ENCODE measurements at places on chromosomes 6 and 20. TPM values are rescaled to one million over a fixed set of nuclear protein-coding genes. Genes with fewer than 3 reads are reported as not detected.
A peak's percentile ranks its signal among the peaks of the same experiment; 100 is the strongest.

Gene CFAP61
- total RNA-seq, result not detected

Gene NOP56
- 288 TPM for total RNA-seq

Gene FAM50B
- 2.8 TPM for total RNA-seq

Gene ADGRG6
- total RNA-seq, result 0.93 TPM

Gene SYCP2
- 0.88 TPM for total RNA-seq

DNA sequence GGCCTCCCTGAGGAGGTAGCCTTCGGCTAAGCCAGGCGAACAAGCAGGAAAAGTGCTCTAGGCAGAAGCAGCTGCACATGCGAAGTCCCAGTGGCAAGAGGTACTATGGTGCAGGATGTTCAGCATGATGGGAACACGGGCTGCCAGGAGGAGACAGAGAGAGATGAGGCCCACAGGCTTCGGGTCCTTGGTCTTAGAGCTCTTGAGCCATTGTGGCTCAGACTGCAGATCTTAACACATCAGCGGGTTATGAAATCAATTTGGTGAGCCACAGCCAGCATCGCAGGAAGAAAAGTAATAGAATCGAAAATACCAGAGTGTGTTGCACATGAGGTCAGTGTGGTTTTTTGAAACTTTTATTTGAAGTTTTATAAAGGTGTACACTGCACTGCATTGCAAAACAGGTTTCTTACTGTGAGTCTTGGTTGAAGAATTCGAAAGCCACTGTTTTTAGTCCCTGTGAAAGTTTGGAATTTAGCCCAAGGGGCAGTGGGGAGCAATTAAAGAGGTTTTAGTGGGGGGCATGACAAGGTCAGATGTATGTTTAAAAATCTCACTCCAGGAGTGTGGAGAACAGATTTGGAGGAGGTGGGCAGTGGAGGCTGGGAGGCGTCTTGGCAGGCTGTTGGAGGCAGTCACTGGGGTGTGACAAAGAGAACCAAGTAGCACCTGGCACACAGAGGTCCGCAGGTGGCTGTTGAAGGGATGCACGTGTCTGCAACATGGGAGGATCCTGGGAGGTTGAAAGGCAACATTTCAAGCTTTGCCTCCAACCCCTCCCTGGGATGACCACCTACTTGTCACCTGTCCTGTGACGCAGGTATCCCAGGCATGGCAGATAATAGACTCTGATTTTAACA, 69.3 kb downstream of the EYA2 start:
- DNase-seq, result no peak

GRCh38 chr6:150068720-150069648, at the start of gene ULBP3:
ULBP3 (minus strand) TSS chr6:150069121; CDS start chr6:150069066, 55 bp downstream.
- DNase-seq, result peak; percentile 89

DNA sequence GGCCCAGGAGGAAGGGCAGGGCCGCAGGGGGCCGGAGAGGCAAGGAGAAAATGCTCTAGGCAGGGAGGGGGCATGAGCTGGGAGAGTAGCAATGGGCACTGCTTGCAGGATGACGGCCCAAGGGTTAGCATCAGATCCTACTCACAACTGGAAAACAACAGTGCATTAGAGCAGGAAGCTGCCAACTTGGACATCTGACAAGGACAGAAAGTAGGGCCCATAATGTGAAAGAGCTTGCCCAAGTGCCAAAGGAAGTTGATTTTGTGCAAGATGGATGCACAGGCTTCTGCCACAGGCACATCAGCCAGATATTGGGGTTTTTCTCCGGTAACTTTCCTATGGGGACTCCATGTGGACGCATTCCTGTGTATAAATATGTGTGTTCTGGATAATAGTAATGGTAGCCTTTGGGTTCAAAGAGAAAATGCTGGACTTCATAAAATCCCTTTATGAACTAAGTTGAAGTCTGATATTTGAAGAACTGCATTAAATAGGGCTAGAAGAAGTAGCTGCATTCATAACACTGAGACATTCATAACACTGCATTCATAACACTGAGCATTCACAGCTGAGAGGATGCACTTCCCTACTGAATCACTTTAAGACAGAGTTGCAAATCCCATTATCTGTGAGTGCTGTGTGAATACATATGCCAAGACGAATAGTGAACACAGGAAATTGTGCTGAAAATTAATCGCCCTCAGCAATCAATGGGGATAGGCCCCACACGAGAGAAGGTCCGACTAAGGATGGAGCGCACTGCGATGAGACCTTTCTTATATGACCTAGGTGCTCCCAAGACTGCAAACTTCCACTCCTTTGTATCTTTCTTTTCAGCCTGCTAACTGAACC, 235.6 kb upstream of the PRDM1 start:
- DNase-seq, result peak; percentile 53

DNA sequence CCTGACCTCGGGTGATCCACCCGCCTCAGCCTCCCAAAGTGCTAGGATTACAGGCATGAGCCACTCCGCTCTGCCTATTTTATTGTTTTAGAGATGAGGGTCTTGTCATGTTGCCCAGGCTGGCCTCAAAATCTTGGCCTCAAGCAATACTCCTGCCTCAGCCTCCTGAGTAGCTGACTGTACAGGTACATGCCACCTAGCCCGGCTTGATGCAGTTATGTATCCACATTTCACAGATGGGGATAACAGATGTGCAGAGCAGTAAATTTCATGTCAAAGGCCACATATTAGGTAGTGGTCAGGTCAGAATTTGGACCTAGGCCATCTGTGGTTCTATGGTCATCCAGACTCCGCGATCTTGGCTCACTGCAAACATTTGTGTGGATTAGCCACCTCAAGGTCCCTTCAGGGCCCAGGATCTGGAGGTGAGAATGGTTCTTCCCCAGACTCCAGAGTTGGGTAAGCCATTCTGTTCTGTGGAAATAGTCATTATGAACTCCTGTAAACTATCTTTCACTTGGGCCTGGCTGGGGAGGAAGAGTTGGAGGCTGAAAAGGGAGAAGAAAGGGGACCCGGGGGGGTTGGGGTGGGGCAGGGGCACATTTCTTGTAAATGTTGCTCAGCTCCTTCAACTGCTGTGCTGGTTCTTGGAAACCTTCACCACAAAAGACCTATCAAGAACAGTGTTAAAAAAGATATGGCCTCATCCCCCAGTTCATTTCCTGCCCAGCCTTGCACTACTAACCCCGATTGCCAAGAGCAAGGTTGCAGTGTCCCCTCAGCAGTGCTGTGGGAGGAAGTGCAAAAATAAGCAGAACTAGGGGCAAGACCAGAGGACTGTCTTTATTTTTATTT, 13.0 kb downstream of the PIM1 start:
- no peak for DNase-seq

- no peak for DNase-seq
Measured at GRCh38 chr20:25525867-25526266, 59.5 kb downstream of the NINL start.

GRCh38 chr6:27753668-27754407, 158.4 kb downstream of the OR2B2 start:
- DNase-seq, result peak; percentile 94

DNA sequence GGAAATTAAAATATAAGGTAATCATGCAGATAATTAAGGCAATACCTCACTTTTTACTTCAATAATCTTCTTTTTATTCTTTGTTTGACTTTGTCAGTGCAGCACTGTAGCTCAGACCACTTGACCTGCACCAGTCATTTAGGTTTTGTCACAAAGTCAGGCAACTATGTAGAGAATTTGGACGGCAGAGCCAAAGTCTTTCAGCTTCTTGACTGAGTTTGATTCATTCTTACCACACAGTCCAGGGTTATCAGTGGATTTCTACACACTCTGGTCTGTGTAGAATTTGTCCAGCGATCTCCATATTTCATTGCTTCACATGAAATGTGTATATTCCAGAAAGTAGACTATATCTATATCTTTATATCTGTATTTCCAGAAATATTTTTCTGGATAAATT, 107.3 kb downstream of the TFAP2B start:
- DNase-seq, result no peak

GRCh38 chr20:17822039-17822438, 122.3 kb downstream of the BANF2 start:
- no peak for DNase-seq

DNA sequence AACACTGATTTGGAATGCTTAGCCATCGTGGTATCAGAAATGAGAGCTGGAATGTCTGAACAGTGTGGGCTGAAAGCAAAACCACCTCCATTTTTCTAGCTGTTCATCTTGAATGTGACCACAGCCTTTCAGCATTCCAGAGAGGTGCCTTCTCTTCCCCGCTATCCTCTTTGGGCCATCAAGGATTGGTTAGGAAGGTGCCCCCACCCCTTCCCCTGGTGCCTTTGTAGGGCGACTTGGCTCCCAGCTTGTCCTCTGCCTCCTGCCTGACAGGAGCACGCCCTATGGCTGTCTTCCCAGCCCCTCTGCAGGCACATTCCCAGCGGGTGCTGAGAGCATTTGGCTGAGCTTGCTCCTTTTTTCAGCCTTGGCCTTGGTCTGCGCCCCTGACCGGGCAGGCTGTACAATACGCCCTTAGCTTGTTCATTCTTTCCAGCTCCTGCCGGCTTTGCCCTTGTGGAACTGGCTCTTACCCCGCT, 97.5 kb downstream of the ARMC2 start:
- no peak for DNase-seq

- DNase-seq, result peak; percentile 21
Measured at GRCh38 chr20:47559141-47559540, 57.5 kb downstream of the NCOA3 start.

GRCh38 chr20:50727792-50728485, 3.4 kb upstream of the PARD6B start:
- no peak for DNase-seq

DNA sequence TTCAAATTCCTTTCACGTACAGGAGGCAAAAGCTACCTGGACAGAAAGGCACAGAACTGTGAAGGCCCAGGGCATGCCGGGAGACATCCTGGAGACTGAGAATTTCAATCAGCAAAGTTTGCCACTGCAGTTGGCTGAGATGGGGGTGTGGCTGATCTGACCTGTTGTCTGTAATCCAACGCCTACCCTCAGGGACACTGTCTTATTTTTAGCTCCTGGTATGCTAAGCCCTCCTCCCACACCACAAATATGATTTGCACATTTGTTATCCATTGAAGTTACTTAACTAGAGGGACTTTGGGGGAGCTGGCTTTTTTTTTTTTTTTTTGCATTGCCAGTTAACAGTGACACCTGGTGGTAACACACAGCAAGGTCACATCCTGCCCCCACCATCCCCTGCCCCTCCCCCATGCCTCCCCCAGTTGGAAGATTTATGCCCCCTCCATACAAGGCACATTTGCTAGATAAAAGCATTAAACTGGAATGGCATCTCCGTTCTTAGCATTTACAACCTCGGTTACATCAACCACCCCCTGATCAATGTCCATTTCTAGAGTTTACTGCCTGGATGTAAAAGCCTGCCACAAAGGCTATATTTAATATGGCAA, 40.4 kb downstream of the TTI1 start:
- peak; percentile 47 for DNase-seq

DNA sequence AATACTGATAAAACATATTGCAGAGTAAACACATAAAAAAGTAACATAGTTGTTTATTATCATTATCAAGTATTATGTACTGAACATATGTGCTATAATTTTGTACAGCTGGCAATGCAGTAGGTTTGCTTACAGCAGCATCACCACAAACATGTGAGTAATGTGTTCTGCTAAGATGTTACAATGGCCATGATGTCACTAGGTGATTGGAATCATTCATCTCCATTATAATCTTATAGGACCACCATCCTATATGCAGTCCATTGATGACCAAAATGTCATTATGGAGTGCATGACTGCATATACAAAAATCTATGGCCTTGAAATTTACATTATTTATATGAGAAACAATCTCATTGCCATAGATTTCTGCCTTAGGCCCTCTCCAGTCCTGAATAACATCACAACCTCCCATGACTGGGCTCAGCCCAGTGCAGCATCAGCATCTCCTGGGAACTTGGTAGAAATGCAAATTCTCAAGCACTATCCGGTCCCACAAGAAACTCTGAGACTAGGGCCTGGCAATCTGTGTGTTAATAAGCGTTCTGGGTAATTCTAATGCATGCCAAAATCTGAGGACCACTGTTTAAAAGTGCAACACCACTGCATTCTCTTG, 352.0 kb upstream of the MARCKS start:
- no peak for DNase-seq

GRCh38 chr20:62238569-62239277, 402 bp downstream of the OSBPL2 start:
- DNase-seq, result peak; percentile 41

- no peak for DNase-seq
Measured at GRCh38 chr20:8658103-8658502, 410.8 kb upstream of the PLCB4 start.

DNA sequence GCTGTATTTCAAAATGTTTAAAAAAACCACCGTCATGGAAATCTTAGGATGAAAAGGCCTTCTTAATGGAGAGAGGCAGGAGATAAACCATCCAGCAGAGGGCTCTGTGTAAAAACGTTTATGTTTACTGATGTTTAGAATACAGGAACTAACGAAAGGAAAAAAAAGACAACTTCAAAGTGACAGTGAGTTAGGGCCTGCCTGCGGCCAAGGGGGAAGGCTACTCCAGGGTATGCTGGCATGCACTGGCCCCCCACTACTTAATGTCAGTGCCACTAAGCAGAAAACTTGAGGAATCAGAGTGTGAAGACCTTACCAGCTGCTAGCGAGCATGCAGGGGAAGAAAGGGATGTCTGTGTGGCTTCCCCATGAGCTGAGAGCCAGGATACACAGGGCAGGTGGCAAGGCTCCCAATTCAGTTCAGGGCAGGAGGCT, 47.7 kb downstream of the AKAP7 start:
- DNase-seq, result peak; percentile 63

- DNase-seq, result no peak
Measured at GRCh38 chr20:57897156-57897874, 187.5 kb upstream of the PMEPA1 start.

- DNase-seq, result no peak
Measured at GRCh38 chr6:125818772-125819260, 28.1 kb downstream of the NCOA7 start.

DNA sequence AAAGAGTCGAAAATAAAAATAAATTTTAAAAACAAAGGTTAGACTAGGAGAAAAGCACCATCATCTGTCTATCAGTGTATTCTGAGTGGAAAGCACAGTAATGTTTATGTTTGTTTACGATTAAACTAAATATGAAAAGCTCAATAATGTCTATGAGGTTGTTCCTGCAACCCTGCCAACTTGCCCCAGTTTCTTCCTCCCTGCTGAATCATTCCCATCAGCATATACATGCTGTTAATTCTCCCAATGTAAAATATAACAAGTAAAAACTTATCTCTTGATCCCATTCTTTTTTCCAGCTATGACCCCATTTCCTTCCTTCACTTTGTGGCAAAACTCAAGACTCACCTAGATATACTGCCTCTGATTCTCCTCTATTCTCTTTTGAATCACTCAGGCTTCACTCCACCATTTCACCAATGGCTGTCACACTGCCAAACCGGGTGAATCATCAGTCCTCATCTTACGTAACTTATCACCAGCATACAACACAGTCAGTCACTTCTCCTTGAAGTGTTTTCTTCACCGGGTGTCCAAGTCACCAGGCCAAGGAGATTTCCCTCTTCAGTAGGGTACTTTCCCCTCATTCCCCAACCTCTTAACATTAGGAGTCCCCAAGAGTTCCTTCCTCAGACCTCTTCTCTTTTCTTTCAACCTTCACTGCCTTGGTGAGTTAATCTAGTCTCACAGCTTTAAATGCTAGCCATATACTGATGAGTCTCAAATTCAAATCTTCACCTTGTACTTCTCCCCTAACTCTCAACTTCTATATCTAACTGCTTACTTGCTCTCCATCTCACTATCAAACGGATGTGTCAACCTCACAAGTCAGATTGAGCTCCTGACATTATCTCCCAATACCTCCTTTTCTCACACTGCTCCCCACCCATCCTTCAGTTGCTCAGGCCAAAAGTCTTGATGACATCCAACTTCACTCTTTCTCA, 6.2 kb downstream of the TMEM242 start:
- no peak for DNase-seq

Measured in neural progenitor cell (in vitro differentiated cells).